ENCODE measurements at places on chromosomes 13 and 19.

DNA sequence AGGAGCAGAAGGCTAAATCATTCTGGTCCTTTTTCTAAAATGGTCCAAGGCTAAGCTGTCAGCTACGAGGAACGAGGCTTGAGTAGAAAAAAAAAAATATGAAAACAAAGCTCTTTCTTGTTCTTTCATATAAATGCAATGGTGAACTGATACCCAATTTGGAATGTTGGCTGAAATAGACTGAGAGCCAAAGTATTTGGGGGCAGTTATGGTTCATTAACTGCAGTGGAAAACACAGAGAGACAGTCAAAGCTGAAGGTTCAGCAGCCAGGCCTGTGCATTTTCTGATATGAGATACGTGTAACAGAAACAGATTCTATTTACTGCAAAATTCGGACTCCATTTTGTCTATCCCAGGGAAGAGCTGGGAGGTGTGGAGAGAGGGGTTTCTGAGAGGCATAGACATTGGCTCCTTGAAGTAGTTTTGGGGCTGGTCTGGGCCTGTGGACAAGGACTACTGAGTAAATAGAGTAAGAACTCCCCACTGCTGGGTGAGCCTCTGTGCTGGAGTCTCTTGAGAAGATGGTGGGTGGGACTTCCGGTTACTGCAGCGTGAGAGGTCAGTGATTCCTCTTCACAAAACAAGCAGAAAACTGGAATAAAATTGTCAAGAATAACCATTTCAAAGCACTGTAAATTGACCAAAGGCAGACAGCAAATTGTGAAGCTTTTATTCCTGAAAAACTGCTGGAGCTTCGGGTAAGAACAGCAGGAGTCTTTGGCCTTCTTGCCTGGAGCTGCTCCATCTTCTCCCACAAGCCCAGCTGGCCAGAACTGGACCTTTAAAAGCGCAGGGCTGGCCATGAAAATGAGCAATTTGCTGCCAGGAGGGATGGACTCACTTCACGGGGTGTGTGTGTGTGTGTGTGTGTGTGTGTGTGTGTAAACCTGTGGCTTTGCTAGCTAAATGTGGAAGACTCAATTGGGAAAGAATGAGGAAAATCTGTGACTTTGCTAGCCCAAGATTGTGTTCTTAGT is 43.1 kb upstream of the CNMD start:
- DNase-seq = no peak

DNA sequence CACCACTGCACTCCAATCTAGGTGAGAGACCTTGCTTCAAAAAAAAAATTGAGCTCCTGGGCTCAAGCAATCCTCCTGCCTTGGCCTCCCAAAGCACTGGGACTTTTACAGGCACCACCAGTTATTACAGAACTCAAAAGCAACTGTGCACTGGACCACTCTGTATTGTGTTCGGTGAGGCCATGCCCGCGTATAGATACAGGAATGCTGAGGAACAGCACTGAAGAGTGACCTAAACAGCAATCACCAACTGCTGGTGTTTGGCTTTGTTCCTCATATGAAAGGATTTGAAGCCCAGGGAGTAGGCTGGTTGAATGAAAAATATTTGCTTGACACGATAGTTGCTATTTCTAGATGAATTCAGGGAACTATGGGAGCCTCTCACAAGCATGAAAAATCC is 29.5 kb downstream of the SLC25A30 start:
- DNase-seq = no peak

- DNase-seq = no peak
Observed at GRCh38 chr13:99339736-99340397, 32.7 kb upstream of the GPR183 start.

DNA sequence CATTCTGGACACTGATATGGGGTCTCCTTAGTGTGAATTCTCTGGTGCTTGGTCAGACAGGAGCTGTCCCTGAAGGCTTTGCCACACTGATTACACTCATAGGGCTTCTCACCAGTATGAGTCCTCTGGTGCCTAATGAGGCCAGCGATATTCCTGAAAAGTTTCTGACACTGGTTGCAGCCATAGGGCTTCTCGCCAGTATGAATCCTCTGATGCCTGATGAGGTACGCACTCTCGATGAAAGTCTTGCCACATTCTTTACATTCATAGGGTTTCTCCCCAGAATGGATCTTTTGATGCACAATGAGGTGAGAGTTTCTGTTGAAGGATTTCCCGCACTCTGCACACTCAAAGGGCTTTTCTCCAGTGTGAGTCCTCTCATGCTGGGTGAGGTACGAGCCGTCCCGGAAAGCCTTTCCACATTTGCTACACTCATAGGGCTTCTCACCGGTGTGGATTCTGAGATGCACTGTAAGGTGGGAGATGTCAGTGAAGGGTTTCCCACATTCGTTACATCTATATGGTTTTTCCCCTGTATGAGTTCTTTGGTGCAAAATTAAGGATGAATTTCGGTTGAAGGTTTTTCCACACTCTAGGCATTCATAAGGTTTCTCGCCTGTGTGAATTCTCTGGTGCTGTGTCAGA is 22.4 kb downstream of the ZNF329 start:
- DNase-seq = no peak

DNA sequence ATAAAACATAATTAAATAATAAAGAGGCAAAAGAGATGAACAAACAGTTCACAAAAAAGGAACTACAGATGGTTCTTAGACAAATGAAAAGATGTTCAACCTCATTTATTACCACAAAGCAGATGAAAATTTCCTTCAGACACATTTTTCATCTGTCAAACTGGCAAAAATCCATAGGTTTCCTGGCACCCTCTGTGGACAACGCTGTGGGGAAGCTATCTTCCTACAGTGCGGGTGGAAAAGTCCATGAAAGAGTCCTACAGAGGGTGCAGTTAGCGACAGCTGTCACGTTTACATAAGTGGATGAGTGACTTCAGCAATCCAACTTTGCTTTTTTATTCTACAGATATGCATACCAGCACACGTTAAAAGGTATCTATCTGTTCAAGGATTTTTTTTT is 30.3 kb upstream of the PDCD5 start:
- DNase-seq = no peak

DNA sequence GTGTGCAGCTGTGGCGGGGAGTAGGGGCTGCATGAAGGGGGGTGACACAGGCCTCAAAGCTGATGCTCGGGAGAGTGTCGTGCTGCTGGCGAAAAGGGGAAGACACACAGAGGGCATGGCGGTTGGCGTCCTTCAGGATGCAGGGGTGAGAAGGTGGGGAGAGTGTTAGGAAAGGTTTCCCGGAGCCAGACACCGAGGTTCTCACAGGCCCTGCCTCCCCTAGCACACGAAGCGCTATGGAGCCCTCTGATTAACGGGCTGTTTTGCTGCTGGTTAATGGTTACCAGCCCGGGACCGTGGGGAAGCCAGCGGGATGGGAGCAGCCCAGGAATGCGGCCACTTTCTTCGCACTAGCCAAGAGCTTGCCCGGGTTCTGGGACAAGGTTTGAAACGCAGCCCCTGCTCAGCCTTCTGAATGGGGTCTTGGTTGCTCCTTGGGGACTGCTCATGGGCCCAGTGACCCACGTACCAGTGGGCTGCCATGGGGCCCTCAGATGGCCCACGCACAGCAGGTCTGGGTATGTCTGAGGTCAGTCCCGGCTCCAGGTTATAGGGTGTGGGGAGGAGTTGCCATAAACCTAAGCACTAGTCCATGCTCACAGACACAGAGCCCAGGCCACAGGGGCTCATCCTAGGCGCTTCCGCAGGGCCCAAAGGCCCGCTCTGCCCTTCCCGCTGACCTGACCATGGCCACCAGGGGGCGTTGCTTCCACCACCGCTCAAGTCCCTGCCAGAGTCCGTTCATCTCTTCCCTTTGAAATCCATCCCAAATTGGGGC is 31.3 kb upstream of the ISYNA1 start:
- DNase-seq = peak; percentile 12

Data from NCI-H1092 (cell line).